ENCODE measurements at places on chromosomes 7 and 10.

- DNase-seq, result no peak
Observed at GRCh38 chr7:150368884-150369747, 494 bp downstream of the REPIN1 start.

- no peak for DNase-seq
Observed at GRCh38 chr10:97179731-97180362, 5.9 kb downstream of the SLIT1 start.

GRCh38 chr10:8312079-8312478, 257.6 kb downstream of the GATA3 start:
- no peak for DNase-seq

- no peak for DNase-seq
Observed at GRCh38 chr10:117218654-117219053, 21.4 kb downstream of the KCNK18 start.

DNA sequence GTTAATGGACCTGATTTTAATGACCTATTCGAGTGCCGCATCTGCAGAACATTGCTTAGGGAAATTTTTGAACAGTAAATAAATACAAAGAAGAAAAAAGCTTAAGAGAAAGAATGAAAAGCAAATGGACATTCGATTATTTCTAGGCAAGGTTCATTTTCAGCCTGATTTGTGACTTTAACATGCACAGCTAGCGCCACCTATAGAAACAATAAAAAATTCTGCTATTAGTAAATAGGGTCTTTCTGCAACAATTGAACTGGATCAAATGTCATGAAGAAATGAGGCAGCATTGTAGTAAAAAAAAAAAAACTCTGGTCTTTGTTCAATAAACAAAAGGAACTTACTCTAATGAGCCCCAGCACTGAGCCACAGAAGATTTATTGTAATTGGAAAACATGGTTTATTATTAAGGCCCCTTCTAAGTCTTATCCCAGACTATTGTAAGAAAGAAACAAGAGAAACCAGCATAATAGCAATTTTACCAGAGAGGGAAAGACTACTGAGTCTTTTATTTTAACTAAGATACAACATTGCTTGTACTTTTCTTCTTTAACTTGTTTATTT, 41.4 kb upstream of the GHITM start:
- no peak for DNase-seq

GRCh38 chr7:157668221-157668883, 331.5 kb downstream of the DNAJB6 start:
- DNase-seq, result no peak
